ENCODE measurements at places on chromosomes 4 and X.

DNA sequence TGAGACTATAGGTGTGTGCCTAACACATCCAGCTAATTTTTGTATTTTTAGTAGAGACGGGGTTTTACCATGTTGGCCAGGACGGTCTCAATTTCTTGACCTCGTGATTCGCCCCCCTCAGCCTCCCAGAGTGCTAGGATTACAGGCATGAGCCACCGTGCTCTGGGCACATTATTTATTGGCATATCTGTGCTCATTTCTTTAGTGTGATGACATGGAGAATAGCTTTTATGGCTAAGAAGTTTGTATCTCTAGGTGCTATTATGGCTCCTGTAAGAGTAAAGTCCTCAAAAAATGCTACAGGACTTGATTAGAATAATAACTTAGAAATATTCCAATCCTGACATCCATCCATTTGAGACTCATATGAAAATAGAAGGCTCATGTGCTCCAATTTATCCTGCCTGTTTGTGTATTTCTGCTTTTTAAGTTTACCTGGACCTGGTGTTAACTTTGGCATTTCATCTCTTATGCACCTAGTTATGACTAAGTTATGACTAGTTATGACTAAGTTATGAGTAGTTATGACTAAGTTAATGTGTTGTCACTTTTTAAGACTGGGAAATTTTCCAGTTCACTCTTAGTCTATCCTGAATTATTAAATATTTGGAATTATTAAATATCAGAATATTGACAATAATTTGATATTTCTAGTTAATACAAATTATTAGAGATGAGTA, 36.4 kb upstream of the UNC5C start:
- DNase-seq = no peak

DNA sequence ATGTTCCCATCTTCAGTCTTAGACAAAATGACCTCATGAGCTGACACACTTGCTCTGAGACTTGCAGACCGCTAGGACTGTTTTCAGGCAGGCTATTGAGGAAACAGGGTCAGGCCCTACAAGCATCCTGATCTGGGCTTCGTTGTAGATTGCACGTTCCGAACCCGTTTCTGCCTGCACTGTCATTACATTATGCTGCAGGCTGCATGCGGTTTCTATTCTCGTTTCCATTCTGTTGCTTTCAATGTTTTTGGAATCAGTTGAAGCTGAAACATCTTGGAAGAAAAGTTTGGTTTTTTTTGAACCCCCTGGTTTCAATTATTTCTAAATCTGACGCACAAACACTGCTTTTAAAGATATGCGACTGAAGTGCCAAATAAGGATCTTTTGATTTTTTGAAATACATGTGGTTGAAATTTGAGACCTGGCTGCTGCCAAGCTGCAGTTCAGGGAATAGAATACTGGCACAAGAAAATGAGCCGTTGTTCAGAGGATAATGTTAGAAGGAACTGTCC, 716.1 kb upstream of the INTU start:
- DNase-seq = no peak

GRCh38 chr4:80071604-80072227, 1.3 kb downstream of the ANTXR2 start:
- DNase-seq = no peak

DNA sequence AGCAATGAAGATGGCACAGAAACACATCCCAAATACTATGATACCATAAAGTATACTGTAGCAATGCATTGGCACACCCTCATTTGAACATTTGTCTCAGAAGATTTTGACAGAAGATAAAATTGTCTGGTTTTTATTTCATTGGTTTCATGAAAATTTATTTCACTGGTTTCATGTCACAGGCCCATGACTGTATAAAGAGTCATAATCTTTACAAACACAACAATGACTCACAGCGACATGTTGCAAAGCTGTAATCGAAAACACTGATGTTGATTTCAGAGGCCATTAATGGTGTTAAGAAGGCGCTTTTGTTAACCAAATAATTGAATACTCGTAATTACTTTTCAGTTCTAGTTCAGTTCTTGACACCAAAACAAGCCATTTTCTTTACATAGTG, 8.1 kb upstream of the DTHD1 start:
- no peak for DNase-seq

GRCh38 chrX:45954026-45954425, 591.2 kb downstream of the ZNF674 start:
- DNase-seq = no peak

All from NCI-H345 (cell line).